ENCODE measurements at places on chromosomes 2 and 18. TPM values are rescaled to one million over a fixed set of nuclear protein-coding genes. Genes with fewer than 3 reads are reported as not detected.

Gene ARHGAP25
- 0.30 TPM for total RNA-seq

Gene TRIM54
- not detected for total RNA-seq

Gene SERPINB10
- total RNA-seq, result not detected

Gene FBLN7
- 1.0 TPM for total RNA-seq

Gene TTC27
- 20.7 TPM for total RNA-seq

Gene KCNIP3
- 2.0 TPM for total RNA-seq

Gene CHRNA1
- 0.15 TPM for total RNA-seq

Data from bronchus fibroblast of lung (primary cell).